ENCODE measurements at places on chromosomes 5 and 9.

- no peak for DNase-seq
Observed at GRCh38 chr5:132651838-132652469, 6.0 kb upstream of the IL13 start.

DNA sequence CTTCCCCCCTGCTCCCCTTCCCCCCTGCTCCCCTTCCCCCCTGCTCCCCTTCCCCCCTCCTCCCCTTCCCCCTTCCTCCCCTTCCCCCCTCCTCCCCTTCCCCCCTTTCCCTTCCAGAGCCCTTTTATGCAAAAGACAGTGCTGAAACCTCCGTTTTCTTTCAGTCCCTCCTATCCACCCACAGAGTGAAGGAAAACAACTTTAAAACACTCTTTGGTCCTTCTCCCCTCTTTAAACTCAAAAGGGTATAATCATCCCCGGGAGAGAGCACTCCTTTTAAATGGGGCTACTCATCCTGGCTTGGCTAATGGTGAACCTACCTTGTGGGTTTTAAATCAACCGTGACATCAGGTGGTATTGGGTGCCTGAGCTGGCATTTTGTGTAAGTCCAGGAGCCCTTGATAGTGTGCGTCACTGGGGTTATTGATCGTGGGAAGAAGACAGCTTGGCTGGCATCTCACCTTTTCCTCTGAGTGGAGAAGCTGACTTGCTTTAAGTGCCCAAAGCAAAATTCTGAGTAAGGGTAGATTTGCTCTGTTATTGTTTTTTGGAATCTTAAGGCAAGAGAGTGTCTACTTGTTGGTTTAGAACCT, 2.7 kb downstream of the LARP1 start:
- DNase-seq = no peak

- DNase-seq = no peak
Observed at GRCh38 chr5:92402956-92403702, 1020.0 kb upstream of the ARRDC3 start.

- no peak for DNase-seq
Observed at GRCh38 chr9:115599898-115600297, 481.9 kb upstream of the TNC start.

GRCh38 chr5:105659396-105659795, 2011.3 kb downstream of the EFNA5 start:
- DNase-seq = no peak

- no peak for DNase-seq
Observed at GRCh38 chr9:114300153-114300845, 22.6 kb upstream of the ORM1 start.

- DNase-seq = no peak
Observed at GRCh38 chr9:137161558-137162486, 8.0 kb downstream of the LRRC26 start.

- no peak for DNase-seq
Observed at GRCh38 chr5:41057231-41057630, 13.9 kb downstream of the MROH2B start.

DNA sequence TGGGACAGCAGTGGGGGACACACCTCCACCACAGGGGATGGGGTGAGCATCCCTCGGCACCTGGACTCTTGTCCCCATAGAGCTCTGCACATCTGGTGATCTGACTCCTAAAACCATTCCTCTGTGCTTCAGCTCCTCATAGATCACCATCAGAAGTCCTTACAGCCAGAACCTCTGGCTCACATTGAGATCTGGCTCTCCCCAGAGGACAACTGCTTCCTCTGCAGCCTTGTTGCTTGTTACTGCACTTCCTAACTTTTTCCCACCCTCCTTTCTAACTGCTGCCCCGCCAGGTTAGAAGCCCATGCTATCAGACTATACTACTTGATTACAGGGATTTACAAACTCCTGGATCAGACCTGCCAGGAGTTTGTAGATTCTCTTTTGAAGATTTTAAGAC, 64.5 kb downstream of the ARSB start:
- DNase-seq = no peak

DNA sequence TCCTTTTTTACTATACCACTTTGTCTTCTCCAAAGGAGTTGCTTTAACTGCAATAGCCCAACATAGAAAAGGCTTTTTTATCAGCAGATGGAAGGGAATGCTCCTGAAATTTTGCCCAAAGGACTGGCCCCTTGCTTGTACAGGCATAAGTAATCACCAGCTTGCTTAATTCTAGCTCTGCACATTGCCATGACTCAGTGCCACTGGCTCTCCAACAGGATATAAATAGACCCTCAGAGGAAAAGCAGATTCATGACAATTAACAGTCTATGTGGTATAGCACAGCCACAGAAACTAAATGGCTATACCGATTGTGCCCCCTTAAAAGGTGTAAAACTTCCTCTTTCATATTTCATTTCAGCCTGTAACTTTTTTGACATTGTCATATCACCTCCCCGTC, 227.0 kb downstream of the ZNF608 start:
- DNase-seq = no peak
